M059J (cell line): ENCODE measurements at places on chromosomes 6 and 20.

DNA sequence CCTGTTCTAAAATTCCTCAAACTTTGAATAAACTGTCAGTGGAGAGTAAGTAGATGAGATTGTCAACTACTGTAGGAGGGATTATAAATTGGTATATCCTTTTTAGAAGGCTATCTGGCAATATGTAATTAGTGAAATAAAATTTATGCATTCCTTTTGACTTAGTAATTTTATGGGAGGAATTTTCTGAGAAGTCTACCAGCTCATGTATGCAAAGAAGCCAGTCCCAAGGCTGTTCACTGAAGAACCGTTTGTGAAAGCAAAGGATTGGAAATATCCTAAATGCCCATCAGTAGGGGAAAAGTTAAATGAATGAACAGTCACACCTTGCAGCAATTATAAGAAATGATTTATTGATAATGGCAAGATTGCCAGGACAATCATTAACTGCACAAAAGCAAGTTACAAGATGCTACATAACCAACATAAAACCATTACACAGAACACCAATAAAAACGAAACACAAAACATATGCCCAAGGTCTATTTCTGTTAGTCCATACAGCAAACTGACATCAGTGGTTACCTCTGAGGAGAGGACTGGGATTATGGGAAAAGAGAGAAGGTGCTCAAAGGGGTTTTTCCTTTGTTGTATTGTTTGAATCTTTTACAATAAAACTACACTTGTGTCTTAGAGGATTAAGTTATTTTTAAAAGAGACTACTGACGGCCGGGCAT is 4.6 kb upstream of the DSTN start:
- DNase-seq = peak; percentile 78

DNA sequence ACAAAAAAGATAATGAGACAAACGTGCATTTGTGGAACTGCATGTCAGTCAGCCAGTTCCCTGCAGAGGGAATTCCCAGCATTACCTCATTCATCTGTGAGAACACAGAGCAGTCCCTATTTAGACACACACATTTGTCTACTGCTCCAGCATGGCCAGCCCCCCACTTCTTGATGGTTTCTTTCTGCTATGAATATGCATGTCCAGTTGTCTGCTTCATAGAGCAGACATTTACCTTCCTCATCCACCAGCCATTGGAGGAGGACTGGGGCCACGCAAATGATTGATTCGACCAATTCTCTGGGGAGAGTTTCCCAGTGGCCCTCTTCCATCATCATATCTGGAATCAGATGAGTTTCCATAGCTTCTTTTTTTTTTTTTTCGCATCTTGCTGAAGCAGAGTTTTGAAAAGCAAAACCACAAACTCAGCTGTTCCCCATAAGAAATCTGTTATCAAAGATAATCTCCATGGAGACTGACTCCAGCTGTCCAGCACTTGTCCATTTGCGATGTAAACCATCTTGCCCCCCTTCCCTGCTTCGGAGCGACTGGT is 11.8 kb downstream of the ENPP1 start:
- peak; percentile 79 for DNase-seq

DNA sequence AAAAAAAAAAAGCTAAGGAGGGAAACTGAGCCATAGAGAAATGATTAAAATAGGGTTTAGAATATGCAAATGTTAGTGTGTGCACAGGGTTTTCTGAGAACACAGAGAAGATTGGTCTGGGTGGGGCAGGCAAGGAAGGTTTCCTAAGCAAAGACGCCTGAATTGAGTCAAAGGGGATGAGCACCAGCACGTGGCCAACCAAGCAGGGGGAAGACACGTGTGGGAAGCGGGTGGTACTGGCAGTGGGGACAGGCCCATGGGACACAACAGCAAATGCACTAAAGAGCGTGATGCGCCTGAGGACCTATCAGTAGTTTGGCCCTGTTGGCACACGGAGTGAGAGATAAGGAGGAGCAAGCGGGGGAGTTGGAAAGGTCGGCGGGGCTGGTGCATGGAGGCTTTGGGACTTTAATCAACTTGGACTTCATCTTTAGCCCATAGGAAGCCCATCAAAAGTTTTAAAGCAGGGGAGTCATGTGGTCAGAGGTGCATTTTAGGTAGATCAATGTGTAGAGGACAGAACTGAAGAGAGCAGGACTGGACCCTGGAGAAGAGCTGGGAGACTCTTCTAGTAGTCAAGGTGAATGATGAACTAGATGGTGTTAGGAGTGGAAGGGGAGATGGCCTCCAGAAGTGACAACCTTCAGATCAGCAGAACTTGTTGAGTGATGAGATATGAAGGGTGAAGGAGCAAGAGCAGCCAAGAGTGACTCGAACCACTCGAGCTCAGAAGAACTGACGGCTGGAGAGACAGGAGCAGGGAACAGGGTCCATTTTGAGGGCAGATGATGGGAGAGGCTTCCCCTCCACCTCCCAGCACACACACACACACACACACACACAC is 40.2 kb upstream of the MAP3K4 start:
- no peak for DNase-seq

DNA sequence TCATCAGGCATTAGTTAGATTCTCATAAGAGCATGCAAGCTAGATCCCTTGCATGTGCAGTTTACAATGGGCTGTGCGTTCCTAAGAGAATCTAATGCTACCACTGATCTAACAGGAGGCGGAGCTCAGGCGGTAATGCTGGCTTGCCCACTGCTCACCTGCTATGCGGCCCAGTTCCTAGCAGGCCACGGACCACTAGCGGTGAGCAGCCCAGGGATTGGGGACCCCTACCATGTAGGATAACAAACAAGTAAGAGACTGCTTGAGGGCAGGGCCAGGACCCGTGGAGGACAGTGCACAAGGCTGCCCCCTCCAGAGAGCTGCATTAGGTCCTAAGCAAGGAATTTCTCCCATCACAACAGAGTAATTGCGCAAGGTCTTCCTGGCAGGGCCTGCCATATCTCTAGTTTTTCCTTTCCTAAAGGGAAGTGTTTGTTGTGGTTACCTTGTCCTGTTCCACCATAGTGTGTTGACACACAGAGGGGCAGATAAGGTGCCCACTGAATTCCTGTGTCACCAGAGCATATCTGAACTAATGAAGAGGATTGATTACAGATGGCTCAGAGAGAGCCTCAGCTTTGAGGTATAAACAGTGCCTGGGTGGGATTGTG is 58.0 kb downstream of the PACRG start:
- no peak for DNase-seq

DNA sequence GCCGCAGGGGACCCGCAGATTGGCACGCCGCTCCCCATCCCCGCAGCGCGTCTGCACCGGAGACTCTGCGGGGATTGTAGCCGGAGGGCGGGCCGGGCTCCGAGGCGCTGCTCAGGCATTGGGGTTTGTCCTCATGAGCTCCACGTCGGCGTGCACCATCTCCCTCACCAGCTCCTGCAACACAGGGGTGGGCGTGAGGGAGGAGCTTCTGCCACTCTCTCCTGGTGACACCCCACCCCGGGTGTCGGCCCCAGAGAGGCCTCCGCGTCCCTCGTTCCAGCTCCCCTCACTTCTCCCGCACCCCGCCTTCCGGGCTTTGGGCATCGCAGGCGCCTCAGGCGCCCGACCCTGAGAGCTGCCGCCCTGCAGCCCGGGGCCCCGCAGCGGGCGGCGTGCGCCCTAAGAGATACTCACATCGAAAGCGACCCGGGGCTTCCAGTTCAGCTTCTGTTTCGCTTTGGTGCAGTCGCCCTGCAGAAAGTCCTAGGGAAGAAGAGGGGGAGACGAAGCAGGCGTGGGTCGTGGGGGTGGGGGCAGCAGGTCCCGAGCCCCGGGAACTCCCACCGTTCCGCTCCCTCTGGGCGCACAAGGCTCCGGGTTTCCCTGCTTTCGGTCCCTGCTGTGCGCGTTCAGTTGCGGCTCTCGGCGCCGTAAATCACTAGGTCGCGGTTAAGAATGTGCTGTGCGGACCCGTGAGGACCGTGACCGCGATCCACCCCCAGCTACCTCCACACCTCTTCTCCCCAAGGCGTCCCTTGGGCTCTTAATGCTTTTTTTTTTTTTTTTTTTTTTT is 14.5 kb downstream of the FOXC1 start:
- no peak for DNase-seq

GRCh38 chr20:57638173-57638894 is 18.1 kb upstream of the ZBP1 start:
- DNase-seq = peak; percentile 59
